Activated naive CD4-positive, alpha-beta T cell treated with anti-CD3 and anti-CD28 coated beads, Interleukin-2, amount 10 ng/mL, durations not matched to agents 5 hours and 36 hours (primary cell): ENCODE measurements at places on chromosomes 2 and 18. TPM values are rescaled to one million over a fixed set of nuclear protein-coding genes. Genes with fewer than 3 reads are reported as not detected.

Gene PLGLB2
- total RNA-seq: 3.7 TPM

Gene C1QL2
- not detected for total RNA-seq

Gene MAB21L4
- not detected for total RNA-seq

Gene UGT1A5
- not detected for total RNA-seq

Gene CCBE1
- not detected for total RNA-seq

Gene C2orf69
- total RNA-seq: 15.6 TPM

Gene AQP12B
- total RNA-seq: not detected

Gene RIT2
- not detected for total RNA-seq

Gene SEMA4F
- 6.5 TPM for total RNA-seq

Gene TNFAIP6
- total RNA-seq: not detected

Gene DSG4
- total RNA-seq: not detected

Gene GPR45
- total RNA-seq: not detected

Gene STAM2
- 14.6 TPM for total RNA-seq

Gene BOLL
- not detected for total RNA-seq

Gene FOXI3
- total RNA-seq: not detected

Gene MRPL33
- total RNA-seq: 55.4 TPM

Gene CLASP1
- total RNA-seq: 46.9 TPM

Gene HAAO
- not detected for total RNA-seq

Gene TRABD2A
- total RNA-seq: 97.7 TPM

Gene CXCR1
- total RNA-seq: 0.28 TPM

Gene TMEM131
- 33.0 TPM for total RNA-seq

Gene SIX3
- not detected for total RNA-seq

Gene DDX18
- 74.9 TPM for total RNA-seq

Gene CEP192
- total RNA-seq: 47.0 TPM

Gene GKN2
- total RNA-seq: not detected

Gene TNFRSF11A
- total RNA-seq: 15.8 TPM

Gene MAP3K19
- not detected for total RNA-seq

Gene TMEFF2
- not detected for total RNA-seq

Gene TMEM247
- total RNA-seq: not detected

Gene SLC5A6
- total RNA-seq: 19.7 TPM

Gene LIMS3
- total RNA-seq: 1.6 TPM

Gene DAW1
- total RNA-seq: not detected

Gene PHOSPHO2
- 2.5 TPM for total RNA-seq
